ENCODE measurements at places on chromosomes 7 and 10. TPM values are rescaled to one million over a fixed set of nuclear protein-coding genes. Genes with fewer than 3 reads are reported as not detected.

Gene MEIG1
- 1.00 TPM for total RNA-seq

Gene PNLIPRP2
- not detected for total RNA-seq

Gene CFTR
- total RNA-seq: not detected

Gene ELAPOR2
- total RNA-seq: not detected

Gene ANKRD61
- total RNA-seq: 0.22 TPM

Gene GBX1
- not detected for total RNA-seq

Gene DNAJC2
- 61.9 TPM for total RNA-seq
